ENCODE measurements at places on chromosomes 16 and 17.

DNA sequence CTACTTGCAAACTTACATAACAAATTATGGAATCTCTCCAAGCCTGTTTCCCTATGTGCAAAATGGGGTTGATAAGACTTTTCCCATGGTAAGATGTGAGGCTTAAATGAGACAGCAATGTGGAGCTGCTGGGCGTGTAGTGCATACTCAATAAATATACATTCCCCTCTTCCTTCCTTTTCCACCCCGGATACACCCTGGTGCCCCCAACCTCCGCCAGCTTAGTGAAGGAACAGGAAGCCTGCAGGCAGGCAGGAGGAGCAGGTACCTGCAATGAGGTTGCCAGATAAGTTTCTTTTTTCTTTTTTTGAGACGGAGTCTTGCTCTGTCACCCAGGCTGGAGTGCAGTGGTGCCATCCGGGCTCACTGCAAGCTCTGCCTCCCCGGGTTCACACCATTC, 14.9 kb downstream of the C17orf50 start:
- no peak for DNase-seq

GRCh38 chr16:31875112-31875803, 1.7 kb downstream of the ZNF267 start:
- no peak for DNase-seq

DNA sequence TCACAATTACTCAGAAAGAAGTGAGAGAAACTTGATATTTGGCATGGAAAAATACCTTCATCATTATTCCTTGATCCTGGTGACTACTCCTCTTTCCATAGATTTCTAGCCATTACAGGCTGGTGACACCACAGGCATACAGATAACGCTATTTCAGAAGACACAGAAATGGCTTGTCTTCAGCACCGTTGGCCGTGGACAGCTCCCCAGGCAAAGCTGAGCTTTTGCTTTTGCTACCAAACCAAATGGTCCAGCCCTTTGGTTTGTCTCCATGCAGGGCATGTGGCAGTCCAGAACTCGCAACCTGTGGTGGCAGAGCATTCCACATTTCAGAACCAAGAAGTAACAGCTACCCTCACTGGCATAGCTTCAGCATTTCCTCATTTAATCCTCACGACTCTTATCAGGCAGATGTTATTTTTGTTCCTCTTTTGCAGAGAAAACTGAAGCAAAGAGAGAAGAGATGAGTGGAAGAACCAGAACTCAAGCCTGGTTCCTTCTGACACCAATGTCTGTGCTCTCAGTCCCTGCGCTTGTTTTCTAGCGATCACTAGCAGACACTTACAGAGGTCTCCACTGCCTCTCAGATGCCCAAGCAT, 55.5 kb downstream of the HS3ST4 start:
- DNase-seq = no peak

- no peak for DNase-seq
Observed at GRCh38 chr16:81581107-81581506, 136.5 kb downstream of the CMIP start.

DNA sequence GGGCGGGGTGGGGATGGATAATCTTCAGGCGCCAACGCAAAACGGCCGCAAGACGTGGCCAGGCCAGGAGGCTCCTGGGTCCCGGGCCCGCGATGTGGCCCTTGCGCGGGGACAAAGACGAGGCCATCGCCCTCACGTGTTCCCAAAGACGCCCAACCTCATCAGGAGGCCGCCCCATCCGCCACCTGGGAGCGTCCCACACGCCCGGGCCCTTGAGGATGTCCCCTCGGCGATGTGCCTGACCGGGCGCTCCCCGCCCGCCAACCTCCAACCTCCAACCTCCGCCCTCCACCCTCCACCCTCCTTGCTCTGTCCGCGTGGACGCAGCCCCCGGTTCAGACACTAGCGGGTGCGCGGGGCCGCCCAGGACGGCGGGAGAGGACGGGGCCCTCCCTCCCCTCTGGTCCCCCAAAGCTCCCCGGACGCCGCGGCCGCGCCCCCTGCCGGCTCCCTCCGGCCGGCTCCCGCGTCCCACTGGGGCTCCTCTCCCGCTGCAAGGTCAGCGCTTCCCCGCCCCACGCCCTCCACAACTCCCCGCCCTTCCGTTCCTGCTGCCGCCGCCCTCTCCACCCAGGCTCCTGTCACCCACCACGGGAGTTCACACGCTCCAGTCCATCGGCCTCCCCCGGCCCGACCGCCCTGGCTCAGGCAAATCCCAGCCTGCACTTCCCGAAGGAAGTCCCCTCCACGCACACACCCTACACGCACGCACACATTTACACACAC, 250.8 kb upstream of the RPL38 start:
- peak; percentile 4 for DNase-seq

DNA sequence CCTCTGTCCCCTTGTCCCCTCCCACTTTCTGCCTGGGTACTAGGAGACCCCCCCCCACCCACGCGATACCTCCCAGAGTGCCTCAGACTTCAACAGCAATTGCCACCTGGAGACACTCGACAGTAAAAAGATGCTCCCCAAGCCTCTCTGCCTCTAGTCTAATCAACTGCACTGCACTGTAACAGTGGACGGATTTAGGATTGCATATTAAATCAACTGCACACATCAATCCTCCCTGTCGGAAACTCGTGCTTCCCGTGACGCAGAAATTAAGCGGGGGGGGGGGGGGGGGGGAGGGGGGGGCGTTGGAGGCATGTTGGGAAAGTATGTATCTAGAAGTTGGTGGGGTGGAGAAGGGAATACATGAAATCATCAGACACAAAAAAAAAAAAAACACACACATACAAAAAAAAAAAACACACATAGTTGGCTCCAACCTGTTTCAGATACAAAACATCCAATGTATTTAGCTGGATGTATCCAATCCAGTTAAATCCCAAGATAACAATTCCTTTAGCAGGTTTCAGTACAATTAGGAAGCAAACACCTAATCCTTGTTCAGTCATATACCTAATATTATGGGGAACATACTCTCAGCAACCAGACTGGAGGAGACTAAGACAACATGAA, 29.7 kb downstream of the FAM222B start:
- no peak for DNase-seq

GRCh38 chr17:19753051-19753509, 5.0 kb upstream of the ALDH3A1 start:
- DNase-seq = no peak

GRCh38 chr16:84794626-84795025, 25.2 kb upstream of the CRISPLD2 start:
- DNase-seq = no peak

GRCh38 chr17:82338858-82339633, 5.5 kb upstream of the SECTM1 start:
- DNase-seq = no peak

DNA sequence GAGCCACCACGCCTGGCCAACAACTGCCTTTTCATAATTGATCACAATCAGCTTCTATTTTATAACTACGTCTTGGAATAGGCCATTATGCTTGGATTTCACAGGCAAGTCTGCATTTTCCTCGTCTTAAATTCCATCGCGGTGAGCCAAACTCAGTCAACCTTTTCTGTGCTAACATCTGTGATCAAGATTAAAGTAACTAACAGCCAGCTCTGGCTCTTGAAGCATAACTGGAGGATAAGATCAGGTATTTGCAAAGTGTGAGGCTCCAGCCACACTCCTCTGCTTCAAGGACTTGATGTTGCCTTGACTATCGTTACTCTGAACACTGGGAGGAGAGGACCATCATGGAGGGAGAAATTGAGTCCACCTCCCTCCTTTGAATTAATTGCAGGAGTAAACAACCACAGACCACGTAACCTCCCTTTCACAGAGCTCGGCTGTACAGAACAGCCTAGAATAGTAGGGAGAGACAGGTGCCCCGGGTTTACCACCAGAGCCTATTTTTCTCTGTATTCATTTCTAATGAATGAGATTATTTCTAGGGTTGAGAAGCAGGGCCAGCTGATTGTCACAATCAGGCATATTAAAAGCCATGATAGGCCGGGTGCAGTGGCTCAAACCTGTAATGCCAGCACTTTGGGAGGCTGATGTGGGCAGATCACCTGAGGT, 143.0 kb downstream of the XYLT1 start:
- DNase-seq = no peak

DNA sequence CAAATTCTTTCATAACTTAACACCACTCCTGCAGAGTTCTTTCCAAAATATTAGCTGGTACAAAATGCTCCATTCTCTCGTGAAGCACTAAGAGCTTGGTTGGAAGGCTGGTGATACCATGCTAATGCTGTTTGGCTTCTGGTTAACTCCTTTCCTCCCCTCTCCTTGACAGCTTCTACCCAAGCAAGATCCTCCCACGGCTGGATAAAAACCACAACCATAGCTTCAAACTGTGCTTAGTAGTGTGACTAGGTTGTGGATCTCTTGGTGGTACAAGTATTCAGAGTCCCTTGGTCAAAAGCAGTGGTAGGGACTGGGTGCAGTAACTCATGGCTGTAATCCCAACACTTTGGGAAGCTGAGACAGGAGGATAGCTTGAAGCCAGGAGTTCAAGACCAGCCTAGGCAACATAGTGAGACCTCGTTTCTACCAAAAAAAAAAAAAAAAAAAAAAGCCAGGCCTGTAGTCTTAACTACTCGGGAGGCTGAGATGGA, 2.3 kb downstream of the PHAF1 start:
- no peak for DNase-seq

GRCh38 chr17:14737984-14738651, 437.2 kb downstream of the HS3ST3B1 start:
- no peak for DNase-seq

GRCh38 chr17:70739065-70739464, 569.7 kb downstream of the KCNJ2 start:
- no peak for DNase-seq

- DNase-seq = no peak
Observed at GRCh38 chr17:34076743-34077631, 178.1 kb upstream of the CCL2 start.

- DNase-seq = no peak
Observed at GRCh38 chr16:82331397-82331796, 161.4 kb upstream of the MPHOSPH6 start.

DNA sequence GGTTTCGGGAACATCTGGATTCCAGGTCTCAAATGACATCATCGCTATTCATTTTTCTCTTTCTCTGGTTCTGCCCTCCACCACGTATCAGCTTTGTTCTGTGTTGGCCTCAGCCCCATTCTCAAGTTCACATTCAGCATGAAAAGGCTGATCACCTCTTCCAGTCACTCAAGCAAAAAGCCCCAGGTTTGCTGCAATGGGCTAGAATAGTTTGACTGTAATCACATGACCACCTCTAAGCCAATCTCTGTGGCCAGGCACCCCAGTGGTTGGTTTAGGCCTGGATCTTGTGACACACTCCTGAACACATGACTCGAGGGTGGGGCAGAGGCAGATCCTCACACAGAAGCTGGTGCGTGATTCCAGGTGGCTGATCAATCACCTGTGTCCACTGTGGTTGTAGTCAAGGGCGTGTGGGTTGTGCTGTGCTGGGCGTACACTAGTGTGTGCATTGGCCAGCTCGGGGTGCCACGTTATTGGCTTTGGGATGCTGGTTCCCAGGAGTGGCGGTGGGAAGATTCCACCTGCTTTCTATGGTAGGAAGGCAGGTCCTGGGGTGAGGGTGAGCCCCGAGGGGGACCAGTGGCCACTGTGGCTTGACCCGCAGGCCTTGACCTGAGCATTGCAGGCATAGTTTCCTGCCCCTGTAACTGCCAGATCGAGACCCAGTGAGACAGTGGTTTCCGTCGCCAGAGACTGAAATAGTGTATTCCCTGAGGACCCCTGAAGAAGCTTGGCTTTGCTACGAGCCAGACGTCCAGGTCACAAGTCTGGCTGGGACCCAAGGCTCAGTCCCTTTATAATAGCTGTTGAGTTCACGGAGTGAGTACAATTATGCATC, 12.0 kb downstream of the EEF2K start:
- no peak for DNase-seq

DNA sequence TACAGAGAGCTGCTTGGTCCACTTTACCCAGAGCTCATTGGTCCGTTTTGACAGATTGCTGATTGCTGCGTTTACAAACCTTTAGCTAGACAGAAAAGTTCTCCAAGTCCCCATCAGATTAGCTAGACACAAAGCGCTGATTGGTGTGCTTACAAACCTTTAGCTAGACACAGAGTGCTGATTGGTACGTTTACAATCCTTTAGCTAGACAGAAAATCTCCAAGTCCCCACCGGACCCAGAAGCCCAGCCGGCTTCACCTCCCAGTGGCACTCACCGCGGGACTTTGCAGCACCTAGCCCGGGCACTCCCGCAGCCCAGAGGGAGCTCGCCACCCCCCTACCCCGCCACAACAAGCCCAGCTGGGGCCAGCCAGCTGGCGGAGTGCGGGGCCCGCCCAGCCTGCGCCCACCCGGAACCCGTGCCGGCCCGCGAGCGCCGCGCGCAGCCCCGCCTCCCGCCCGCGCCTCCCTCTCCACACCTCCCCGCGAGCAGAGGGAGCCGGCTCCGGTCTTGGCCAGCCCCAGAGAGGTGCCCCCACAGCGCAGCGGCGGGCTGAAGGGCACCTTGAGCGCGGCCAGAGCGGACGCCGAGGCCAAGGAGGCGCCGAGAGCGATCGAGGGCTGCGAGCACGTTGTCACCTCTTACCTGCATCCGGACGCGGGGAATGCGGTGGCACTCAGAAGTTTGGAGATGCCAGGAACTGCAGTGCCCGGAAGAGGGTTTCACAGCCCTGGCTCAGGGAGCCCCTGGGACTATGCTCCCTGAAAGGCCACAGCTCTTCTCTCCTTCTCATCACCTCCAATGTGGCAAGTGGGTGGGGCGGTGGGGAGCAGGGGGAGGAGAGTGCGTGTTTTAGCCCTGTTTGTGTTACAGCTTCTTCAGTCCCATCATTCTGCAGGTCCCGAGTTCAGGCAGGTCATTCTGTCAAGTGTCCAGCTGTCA, 1504.5 kb downstream of the CDH11 start:
- DNase-seq = no peak

- no peak for DNase-seq
Observed at GRCh38 chr17:71176928-71177443, 943.8 kb upstream of the SOX9 start.

- no peak for DNase-seq
Observed at GRCh38 chr17:1947229-1947742, 77.8 kb downstream of the RTN4RL1 start.

DNA sequence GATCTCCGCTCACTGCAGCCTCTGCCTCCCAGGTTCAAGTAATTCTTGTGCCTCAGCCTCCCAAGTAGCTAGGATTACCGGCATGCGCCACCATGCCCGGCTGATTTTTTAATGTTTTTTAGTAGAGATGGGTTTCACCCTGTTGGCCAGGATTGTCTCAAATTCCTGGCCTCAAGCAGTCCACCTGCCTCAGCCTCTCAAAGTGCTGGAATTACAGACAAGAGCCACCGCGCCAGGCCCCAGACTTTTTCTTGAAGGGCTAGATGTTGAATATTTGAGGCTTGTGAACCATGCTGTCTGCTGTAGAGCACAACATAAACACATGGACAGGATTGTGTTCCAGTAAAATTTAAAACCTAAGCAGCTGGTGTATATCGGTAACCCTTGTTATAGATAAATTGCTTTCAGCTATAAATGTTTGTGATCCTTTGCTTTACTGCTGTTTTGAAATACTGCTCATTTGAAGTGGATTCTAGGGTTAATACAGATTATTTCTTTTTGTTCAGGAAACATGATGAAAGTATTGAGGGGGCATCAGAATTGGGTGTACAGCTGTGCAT, 12.4 kb downstream of the WSB1 start:
- no peak for DNase-seq

Measured in effector memory CD8-positive, alpha-beta T cell (primary cell).